ENCODE measurements at places on chromosomes 12 and 14.

GRCh38 chr12:47282206-47282605 lies 202.4 kb upstream of the AMIGO2 start:
- no peak for DNase-seq

- no peak for DNase-seq
Observed at GRCh38 chr14:77620222-77620870, 3.9 kb upstream of the SPTLC2 start.

GRCh38 chr12:123723765-123724164 lies 11.6 kb downstream of the ATP6V0A2 start:
- no peak for DNase-seq

- DNase-seq, result no peak
Observed at GRCh38 chr14:61102549-61103466, 121.8 kb downstream of the SLC38A6 start.

DNA sequence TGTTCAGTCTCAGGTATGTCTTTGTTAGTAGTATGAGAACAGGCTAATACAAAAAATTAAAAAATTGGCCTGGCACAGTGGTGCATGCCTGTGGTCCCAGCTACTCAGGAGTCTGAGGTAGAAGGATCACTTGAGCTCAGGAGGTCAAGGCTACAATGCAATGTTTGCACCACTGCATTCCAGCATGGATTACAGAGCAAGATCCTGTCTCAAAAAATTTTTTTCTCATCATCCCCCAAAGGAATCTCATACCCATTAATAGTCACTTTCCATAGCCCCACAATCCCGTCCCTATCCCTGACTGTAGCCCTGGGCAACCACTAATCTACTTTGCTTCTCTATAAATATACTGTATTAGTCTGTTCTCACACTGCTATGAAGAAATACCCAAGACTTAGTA lies 57.8 kb downstream of the TTC8 start:
- DNase-seq, result no peak

GRCh38 chr14:20956376-20956976 lies 1.2 kb downstream of the RNASE2 start:
- DNase-seq, result no peak

DNA sequence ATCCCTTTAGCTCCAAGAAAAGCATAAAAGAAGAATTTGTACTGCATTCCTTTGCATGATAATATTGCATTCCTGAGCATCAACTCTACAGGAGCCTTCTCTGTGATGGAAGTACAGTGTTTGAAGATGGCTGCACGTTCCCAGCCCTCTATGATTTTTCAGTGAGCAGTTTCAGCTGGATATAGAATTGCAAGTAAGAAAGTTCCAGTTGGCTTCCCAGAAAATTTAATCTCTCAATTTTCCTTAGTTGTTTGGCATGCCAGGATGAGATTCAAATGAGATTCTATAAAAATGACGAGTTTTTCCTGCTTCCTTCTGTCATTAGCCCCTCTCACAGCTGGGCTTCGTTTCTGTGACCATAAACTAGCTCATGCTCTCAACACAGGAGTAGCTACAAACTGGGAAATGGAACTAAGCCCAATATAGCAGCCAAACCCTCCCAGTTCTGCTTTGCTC lies 109.9 kb downstream of the TTC8 start:
- no peak for DNase-seq

DNA sequence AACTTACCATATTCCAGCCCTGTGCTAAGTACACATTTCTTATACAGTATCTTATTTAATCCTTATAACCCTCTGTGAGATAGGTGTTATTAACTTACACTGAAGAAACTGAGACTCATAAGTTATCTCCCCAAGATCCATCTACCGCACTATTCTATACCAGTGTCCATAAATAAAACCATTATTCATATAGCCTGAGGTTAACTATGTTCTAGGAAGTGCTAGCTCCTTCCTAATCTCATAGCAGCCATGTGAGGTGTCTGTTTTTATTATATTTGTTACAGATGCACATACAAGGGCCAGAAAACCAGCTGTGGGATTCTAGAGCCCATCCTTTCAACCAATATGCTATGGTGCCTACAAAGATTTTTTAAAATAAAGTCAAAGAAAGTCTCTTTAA lies 100.3 kb upstream of the RAP1B start:
- DNase-seq, result no peak

DNA sequence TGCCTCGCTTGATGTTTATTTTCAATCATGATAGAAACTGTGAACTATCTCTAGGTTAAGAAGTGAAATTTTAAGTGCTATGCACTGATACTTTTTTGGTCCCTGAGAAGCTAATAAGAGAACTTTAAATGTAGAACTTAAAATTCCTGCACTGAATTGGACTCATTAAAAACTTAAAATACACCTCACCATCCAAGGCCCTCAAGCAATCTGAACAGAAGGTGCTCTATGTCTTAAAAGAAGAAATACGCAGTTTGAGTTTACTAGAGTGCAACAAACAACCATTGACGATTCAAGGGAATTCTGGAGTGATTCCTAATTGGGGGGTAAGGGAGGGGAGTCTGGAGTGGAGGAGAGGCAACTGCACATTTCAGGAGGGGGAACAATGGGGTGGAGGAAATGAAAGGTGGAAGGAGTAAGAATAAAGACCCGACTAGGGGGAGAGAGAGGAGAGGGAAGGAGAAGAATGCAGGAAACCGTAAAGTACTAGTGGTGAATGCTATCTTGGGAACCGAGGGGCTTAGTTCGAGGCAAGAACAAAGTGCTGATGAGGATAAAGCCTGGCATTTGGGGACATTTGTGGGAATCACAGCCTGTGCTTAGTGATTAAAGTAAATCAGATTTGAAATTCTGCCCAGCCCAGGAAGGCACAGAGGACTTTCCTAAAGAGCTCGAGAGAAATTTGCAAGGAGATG lies 389.7 kb downstream of the AACS start:
- DNase-seq, result no peak

- DNase-seq, result no peak
Observed at GRCh38 chr14:58285132-58285531, 13.2 kb upstream of the ARID4A start.

DNA sequence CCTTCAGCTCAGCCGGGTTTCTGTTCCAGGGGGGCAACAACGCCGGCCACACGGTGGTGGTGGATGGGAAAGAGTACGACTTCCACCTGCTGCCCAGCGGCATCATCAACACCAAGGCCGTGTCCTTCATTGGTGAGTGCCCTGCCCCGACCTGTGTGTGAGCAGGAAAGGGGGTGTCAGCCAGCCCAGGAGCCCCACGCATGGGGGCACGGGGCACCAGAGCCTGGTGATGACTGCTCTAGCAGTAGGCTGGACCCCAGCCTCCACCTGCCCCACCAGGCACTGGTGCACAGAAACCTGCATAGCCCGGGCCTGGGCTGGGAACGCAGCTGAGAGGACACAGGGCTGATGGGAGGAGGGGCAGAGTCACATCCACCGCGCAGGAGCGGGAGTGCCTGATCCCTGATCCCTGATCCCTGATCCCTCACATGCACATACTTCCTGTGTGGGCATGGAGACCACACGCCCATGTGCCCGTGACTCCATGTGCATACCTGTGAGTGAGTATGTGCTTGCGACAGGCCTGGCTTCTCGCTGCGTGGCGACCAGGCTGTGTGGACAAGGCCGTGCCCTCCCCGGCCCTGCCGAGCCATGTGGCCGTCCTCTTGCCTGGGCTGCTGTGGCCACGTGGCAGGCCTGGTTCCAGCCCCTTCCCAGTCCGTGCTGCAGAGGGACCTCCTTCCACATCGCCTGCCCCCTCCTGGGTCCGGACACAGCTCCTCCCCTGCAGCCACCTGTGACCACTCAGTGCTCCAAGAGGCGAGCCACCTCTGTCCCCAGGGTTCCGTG lies 11.2 kb downstream of the ADSS1 start:
- no peak for DNase-seq

- no peak for DNase-seq
Observed at GRCh38 chr12:26471560-26471959, 276.2 kb downstream of the SSPN start.

DNA sequence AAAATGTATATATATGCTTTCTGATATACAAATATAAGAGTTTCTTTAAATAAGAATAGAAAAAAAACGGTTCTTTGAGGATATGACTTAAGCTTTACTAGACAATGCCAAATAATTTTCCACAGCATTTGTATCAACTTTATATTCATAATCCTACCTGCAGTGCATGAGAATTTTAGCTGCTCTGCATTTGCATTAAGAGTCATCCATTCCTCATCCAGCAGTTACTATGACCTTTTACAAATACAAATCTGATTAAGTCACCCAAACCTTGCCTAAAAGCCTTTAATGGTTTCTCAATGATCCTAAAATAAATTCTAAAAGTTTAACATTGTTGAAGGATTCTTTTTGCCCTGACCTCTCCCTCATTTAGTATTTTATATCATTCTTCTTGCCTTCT lies 116.5 kb downstream of the MGAT4C start:
- DNase-seq, result no peak

GRCh38 chr12:44972746-44973421 lies 78.0 kb downstream of the DBX2 start:
- no peak for DNase-seq

- no peak for DNase-seq
Observed at GRCh38 chr12:49126852-49127763, 4.1 kb downstream of the TUBA1B start.

GRCh38 chr14:104919993-104920315 lies 4.7 kb upstream of the PLD4 start:
- DNase-seq, result no peak

GRCh38 chr14:29236401-29236800 lies 469.8 kb downstream of the FOXG1 start:
- no peak for DNase-seq

DNA sequence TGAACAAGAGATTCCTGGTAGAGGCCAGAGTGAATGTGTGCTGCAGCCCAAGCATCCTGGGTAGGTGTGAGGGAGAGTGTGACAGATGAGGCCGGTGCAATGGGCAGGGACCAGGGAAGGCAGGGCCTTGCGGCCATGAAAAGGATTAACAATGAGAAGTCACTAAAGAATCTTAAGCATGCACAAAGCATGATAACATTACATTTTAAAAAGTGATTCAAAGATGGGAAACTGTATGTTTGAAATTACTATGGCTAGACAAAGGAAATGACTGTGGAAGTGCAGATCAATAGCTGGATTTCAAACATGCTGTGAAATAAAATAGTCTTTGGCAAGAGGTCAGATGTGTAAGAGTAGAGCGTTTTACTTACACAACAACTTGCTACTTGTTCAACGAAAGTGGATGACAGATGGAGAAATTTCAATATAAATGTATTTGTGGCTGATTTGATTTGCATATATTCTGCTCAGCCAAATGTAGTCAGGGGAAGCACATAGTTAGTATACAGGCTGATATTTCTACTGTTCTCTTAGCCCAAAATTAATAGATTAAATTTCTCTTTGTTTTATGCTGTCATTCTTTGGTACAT lies 175.5 kb downstream of the CCDC59 start:
- DNase-seq, result no peak

GRCh38 chr12:64440100-64440499 lies 11.8 kb upstream of the TBK1 start:
- DNase-seq, result no peak

- no peak for DNase-seq
Observed at GRCh38 chr14:65042731-65043372, 56.2 kb downstream of the FNTB start.

DNA sequence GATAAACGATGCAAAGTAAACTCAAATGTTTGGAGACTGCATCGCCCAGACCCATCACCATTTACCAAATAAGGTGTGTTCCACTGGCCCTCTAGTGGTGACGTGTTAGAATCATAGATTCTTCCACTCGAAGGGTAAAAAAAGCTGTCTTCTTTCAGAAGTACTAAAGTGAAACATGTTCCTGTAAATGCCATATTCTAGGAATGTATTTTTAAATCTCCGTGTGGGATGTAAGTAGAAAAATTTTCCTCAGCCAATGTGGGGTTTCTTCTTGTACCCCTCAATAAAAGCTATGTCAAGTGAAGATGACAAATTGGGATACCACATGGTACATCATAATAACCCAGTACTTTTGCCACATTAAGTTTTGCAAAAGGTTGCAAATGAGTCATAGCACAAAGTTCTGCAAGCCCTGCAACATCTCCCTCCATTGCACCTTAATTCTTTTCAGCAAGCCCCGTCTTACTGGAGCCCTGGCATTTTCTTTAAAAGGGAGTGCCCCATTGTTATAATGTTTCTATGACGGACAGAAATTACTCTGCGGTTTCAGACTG lies 100.8 kb downstream of the CCER1 start:
- no peak for DNase-seq

GRCh38 chr12:94100211-94100627 lies 48.2 kb upstream of the PLXNC1 start:
- DNase-seq, result no peak

DNA sequence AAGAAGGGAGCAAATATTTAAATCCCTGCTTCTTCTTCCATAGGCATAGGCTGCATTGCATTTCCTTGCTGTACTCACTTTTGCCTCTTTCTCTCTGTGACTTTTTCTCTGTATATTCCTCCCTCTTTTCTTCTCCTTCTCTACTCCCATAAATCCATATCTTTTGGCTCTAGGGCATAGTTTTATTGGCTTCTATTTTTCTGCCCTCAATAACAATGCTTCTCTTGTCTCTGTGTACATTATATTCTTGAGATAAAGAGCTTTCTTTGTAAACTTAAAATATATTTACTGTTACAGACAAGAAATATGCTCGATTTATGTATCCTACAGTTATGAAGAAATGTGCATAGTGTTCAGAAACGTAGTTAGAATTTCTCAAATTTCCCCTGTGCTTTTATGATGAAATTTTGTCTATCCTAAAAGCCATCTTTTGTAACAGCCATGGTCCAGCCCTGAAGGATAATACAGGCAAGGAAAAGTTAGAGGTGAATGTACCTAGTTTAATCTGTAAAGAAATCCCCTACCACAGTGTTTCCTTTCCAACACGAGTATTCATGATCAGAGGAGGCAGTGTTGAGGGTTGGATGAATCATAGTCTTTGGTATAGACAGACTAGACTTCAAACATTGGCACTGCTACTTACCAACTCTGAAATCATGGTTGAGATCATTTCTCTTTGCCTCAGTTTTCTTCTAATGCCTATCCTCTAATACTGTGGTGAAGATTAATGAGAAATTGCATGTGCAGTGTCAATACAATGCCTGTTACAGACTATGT lies 173.3 kb upstream of the FAR2 start:
- no peak for DNase-seq

DNA sequence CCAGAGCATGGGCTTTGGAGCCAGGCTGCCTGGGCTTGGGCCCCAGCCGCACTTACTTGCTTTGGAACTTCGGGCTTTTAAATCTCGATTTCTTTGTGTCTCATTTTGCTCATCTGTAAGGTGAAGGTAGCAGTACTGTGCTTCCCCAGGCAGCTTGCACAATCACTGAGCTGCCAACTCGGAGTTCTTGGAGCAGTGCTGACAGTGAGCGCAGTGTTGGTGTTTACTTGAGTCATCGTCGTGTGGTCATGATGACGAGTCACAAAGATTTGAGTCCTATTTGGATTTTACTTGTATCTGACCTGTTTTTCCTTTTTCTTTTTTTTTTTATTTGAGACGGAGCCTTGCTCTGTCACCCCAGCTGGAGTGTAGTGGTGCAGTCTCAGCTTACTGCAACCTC lies 31.3 kb upstream of the ATF1 start:
- DNase-seq, result no peak

DNA sequence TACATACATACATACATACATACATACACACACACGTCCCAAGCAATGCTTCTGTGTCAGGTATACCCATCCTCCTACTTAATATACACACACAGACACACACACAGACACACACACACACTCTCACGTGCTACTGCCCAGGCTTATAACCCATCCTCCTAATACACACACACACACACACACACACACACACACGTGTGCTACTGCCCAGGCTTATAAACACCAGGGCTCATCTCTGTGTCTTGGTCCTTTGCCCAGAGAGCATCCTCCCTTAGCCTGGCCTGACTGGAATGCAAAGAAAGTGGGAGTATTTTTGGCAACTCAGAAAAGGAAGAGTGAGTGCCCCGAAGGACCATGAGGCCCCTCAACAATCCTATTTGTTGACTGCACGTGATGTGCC lies 129.0 kb downstream of the RBM19 start:
- DNase-seq, result no peak
